ENCODE measurements at places on chromosomes 5 and 9.

- no peak for DNase-seq
Measured at GRCh38 chr5:160305319-160305718, 7.0 kb downstream of the CCNJL start.

- no peak for DNase-seq
Measured at GRCh38 chr9:95226921-95227320, 90.6 kb downstream of the FANCC start.

DNA sequence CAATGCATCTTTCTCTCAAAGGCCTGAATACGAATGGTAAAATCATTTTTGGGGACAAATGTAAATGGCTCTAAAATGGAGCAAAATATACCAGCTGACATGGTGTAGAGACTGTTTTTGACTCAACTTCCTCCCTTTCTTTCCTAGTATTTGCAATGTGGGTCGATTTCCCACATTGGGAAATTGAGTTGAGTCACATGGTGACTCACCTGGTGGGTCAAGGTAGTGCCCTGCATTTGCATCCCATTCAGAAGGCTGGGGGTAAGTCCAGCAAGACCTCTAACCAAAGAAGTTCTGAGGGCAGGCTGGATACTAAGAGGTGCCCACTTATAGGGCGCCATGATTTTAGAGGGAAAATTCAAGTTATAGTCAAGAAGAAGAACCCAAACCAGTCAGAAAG, 179.6 kb upstream of the MPDZ start:
- DNase-seq: no peak

DNA sequence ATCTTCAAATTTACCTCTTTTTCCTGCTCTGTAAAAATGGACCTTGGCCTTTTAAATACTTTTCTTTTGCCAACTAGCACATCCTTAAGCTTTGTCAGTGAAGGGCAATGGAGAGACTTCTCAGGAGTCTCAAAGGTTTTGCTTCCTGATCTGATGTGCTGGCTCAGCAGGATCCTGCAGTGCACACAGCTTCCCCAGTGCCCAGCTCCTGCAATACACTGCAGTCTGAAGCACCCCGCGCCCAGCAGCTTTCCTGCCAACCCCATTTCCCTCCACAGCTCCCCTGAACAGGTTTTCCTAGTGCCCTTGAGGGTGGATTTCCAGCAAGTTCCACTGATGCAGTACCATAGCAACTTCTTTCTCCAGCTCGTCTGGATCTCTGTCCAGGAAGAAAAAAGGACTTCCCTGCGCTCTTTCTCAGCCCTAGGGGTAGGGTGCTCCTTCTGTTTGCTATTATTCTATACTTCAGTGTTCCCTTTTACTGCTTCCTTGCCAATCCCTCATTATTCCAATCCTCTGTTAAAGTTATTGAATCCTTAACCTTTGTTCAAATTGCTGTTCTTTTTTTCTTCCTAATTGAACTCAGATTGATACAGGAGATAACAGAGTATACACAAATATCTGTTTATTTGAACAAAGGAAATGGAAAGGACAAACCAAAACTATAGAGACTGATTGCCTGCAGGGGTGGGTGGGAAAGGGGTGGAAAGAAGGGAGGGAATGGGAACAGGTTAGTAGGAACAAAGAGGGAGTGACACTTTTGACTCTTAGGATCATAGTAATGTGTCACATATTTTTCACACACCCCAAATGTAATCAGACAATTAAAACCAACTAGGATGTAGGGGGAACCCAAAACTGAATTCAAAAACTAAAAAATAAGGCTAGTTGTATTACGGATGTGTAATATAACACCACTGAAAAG, 8.5 kb downstream of the SNAPC3 start:
- DNase-seq: no peak

DNA sequence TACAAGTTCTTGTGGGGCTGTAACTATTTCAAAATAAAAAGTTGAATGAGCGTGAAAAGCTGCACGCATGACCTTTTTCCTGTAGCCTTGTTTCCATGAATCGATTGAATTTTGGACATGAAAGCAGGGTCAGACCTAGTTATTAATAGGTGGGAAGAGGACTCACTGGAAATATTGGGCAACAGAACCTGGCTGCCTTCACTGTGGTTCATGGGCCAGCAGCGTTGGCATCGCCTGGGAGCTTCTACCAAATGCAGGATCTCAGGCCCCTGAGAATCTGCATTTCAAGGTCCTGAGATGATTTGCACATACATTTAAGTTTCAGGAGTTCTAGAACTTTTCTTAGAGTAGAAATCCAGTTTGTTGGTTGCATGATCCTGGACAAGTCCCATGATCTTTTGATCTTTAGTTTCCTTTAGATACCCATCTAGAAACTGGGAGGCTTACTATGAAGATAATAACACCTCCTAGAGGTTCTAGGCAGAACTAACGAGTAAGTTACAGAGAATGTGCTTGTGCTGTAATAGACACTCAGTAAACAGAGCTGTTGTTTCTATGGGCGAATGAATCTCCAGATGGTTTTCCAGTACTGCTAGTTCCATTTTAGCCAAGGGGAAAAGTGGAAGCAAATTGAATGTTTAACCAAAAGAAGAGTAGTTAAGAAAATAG, 12.4 kb downstream of the ANKRD33B start:
- DNase-seq: no peak

- DNase-seq: no peak
Measured at GRCh38 chr5:174799121-174799520, 74.7 kb downstream of the MSX2 start.

DNA sequence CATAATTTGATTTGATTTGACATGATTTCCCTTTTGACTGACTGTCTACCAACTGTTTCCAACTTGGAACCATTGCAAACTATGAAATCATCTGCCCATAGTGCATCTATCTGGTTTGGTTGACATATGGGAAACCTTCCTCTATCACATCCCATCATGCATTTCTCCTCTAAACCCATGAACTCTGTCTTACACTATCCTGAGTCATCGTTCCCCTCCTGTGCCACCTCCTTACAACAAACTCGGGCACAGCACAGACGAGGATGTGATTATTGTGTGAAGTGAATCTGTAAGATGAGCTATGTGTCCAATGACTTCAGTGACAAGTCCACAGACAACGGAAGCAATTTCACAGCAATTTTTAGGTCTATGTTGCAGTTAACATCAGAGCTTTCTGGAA, 126.1 kb downstream of the NPR3 start:
- no peak for DNase-seq

DNA sequence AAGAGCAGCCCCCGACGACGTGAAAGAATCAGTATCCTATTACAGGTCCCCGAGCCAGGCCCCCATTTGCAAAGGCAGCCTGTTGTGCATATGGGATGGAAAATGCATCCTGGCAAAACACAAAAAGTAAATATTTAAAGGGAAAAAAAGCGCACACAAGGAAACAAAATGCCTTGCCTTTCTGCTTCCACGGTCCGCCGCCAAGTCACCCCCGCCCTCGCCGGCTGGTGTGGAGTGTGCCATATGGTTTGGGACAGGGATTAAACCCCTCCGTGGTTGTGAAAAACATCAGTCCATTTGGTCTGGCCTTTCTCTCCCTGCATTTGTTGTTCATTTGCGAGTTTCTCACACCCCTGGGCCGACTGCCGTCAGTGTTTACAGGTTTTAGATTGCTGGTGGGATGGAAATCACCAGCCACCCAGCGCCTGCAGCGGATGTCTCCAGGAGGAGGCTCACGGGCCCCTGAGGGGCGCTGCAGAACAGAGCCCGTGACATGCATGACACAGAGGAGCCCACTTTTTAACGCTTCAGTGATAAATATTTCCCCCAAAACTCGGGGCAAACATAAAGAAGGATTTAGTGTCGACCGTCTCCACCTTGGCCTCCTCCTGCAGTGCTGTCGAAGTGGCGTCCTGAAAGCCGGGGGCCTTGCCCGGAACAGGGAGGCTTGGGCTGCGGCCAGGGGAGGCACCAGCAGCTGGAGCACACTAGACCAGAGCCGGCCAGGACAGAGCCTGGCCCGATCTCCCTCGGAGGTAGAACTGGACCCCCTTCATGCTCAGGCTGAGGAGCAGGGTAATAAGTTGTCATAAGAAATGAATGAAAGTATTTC, 161.5 kb downstream of the HSD17B3 start:
- no peak for DNase-seq

DNA sequence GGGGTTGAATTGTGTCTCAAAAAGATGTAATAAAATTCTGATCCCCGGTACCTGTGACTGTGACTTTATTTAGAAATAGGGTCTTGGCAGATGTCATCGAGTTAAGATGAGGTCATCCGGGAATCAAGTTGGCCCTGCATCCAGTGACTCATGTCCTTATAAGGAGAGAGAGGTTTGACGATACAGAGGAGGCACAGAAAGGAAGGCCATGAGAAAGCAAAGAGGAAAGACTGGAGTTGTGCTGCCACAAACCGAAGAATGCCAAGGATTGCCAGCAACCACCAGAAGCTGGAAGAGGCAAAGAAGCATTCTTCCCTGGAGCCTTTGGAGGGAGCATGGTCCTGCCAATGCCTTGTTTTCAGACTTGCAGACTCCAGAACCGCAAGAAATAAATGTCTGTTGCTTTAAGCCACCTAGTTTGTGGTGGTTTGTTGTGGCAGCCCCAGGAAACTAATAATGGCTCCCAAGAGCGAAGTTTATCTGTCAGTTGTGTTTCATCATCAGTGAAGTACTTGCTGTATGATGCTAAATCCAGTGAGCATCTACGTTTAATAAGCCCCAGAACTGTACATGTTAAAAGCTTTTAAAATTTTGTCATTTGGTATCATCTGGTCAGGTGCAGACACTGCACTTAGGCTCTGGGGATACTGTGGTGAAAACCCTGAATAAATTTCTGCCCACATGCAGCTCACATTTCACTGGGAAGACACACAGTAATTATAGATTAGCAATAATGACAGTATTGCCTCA, 114.8 kb downstream of the TLE4 start:
- DNase-seq: no peak

- DNase-seq: no peak
Measured at GRCh38 chr9:95419444-95419843, 97.3 kb downstream of the PTCH1 start.

GRCh38 chr5:136053336-136054141, 24.8 kb downstream of the TGFBI start:
- no peak for DNase-seq

- DNase-seq: no peak
Measured at GRCh38 chr5:53942724-53943123, 367.6 kb downstream of the ARL15 start.

- DNase-seq: no peak
Measured at GRCh38 chr5:72163349-72163983, 56.2 kb downstream of the MAP1B start.

DNA sequence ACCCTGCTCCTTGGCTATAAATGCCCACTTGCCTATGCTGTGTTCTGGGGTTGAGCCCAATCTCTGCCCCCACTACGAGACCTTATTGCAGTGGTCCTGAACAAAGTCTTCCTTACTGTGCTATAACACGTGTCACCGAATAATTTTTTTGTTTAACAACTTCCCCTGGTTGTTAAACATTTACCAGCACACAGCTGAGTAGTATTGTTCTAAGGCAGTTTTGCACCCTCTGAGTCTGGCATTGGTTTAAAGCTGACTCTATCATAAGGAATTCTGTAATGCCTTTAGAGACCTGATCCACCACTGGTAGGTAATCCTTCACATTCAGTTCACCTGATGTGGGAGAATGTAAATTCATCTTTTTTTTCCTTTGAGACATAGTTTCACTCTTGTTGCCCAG, 25.6 kb upstream of the ANKRD31 start:
- no peak for DNase-seq

DNA sequence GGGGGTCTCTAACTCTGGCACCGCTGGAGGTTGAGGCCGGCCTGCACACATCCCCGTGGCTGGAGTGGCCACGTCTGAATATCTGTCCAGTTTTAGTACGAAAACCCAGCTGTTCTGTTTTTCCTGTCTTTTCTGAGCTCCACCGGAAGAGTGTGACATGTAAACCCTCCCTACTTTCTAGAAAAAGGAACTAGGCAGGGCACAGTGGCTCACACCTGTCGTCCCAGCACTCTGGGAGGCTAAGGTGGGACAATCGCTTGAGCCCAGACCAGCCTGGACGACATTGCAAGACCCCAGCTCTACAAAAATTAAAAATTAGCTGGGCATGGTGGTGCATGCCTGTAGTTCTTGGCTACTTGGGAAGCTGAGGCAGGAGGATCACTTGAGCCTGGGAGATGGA, 8.2 kb upstream of the PHYKPL start:
- no peak for DNase-seq

- DNase-seq: no peak
Measured at GRCh38 chr9:14813336-14814248, 91.1 kb upstream of the CER1 start.

DNA sequence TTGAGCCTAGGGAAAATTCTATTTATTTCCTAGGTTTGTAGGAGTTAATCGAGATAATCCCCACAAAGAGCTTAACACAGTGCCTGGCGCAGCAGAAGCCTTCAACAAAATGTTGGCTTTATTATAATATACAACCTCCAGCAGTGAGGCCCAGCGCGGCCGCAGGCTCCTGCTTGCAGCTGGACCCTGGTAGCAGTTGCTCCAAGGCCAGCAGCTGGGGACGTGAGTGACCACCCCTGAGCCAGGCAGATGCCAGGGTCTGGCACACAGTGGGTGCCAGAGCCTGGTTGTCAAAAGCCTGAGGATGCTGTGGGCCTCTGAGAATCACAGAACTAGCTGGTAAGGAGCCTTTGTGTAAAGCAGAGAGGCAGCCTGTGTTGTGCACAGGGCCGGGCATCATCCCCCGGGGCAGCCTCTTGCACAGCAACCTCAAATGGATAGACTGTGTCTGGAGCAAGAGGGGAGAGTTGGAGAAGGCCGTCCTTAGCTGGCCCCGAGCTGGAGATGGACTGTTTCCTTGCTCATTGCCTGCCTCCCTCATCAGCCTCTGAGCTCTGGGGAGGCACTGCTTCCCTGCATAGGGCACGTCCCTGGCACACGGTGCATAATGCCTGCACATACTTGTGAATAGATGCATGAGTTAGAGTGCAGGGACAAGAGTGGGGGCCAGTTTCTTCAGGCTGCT, 17.3 kb downstream of the CSF1R start:
- DNase-seq: no peak

DNA sequence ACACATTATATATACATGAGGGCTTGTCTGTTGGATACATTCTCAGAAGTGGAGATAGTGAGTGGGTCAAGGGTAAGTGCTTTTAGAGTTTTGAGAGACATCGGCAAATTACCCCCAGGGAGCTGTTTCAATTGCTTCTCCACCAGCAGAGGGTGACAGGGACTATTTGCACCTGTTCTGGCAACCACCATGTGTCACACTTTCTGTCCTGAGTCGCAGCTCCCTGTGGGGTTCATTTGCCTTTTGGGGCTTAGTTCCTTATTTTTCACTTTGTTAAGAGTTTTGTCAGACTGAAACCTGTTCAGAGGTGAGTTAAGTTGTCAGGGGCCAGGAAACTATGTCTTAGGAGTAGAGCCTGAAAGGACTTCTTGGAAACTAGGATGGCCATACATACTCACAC, 20.1 kb upstream of the SLC36A1 start:
- no peak for DNase-seq

DNA sequence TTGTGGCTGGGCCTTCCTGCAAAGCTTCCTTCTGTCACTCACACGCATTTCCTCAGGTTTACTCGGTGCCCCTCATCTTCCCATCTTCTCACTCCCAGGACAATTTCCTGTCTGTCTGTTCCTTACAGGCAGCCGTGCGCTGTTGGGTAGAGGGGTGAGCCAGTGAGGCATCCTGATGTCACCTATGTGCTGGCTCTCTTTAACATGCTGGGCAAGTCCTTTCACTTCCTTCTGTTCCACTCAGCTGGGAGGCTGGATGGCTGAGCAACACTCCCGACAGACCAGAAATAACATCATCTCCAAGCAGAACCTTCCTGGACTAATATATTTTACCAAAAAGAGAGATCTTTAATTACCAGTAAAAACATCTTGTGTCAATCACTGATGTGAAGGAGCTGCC, 103.0 kb downstream of the HSD17B3 start:
- DNase-seq: no peak

All from vagina (tissue), 2 donors.